ENCODE measurements at places on chromosomes 5 and 9. TPM values are rescaled to one million over a fixed set of nuclear protein-coding genes. Genes with fewer than 3 reads are reported as not detected.

- no peak for DNase-seq
Measured at GRCh38 chr9:89850631-89851325, 246.0 kb downstream of the GADD45G start.

GRCh38 chr5:95384485-95385213 is 6.5 kb upstream of the FAM81B start:
- no peak for DNase-seq

DNA sequence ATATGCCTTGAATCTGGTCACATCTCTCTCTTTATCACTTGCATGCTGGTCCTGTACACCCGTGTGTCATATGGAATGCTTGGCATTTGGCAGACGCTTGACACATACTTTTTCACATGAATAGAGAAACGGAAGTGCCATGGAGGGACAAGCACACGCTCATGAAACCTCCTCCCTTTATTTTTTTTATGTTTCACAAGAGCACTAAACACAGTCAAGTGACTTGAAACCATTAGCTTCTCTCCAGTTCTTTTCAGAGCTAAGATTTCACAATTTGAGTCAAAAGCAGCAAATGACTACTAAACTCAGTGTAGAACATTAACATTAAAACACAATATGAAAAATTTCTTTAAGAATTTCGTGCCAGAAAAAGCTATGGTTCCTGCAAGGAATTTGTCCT is 151.1 kb downstream of the DOCK2 start:
- no peak for DNase-seq

DNA sequence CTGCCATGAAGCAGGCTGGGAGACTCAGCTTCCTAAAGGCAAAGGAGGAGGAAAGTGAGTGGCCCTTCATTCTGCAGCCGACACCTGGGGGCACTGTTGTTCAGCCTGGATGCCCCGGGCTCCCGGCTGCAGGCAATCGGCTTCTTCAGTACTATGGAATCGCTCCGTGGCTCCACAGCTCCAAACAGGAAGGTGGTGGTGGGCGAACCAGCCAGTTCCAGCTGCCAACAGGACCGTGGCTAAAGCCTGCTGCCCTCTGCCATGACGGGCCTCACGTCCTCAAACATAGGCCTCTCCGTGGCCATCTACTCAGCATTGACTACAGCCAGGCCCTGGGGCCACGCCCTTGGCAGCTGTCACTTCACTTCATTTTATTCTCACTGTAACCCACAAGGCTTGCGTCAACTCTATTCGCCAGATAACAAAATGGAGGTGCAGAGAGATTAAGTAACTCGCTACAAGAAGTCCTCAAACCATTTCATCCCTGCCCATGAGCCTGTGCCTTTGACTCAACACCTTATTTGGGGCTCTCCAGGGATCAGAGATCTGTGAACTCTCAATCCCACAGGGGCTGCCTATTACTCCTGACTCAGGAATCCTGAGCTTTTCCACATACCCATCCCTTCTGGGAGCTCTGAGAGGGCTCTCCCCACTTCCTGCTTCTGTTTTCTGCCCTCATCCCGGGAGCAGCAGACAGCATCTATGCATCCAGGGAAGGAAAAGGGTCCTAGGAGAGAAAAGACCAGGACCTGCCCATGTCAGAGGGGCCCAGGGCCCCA is 38.0 kb downstream of the PAX5 start:
- peak; percentile 51 for DNase-seq

DNA sequence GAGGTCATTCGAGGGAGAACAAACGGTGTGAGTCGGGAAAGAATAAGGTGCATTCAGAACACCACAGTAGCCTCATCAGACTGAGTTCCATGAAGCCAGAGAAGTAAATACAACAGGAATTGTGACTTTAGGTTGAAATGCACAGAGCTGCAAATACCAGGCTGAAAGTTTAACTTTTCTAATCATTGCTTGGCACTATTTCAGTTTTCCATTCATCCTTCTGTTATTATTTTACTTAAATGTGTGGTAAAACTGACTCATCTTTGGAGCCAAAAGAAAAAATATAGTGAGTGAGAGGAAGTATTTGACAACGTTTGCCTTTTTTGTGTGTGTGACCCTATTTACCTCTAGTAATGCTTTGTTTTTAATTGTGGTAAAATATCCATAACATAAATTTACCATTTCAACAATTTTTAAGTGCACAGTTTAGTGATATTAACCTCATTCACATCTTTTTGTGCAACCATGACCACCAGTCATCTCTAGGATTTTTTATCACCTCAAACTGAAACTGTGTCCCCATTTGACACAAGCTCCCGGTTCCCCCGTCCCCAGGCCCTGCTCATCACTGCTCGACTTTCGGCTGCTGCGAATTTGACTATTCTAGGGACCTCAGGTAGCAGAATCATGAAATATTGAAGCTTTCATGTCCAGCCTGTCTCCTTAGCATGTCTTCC is 166.8 kb downstream of the HSD17B3 start:
- DNase-seq = no peak

The SLC27A6 gene
- not detected for total RNA-seq

The NDOR1 gene
- total RNA-seq = 50.5 TPM

Measured in activated T-cell treated with anti-CD3 and anti-CD28 coated beads, Interleukin-2, amount 50 U/mL, for 4 hours (primary cell).